ENCODE measurements at places on chromosomes 11 and 22. TPM values are rescaled to one million over a fixed set of nuclear protein-coding genes. Genes with fewer than 3 reads are reported as not detected.

DNA sequence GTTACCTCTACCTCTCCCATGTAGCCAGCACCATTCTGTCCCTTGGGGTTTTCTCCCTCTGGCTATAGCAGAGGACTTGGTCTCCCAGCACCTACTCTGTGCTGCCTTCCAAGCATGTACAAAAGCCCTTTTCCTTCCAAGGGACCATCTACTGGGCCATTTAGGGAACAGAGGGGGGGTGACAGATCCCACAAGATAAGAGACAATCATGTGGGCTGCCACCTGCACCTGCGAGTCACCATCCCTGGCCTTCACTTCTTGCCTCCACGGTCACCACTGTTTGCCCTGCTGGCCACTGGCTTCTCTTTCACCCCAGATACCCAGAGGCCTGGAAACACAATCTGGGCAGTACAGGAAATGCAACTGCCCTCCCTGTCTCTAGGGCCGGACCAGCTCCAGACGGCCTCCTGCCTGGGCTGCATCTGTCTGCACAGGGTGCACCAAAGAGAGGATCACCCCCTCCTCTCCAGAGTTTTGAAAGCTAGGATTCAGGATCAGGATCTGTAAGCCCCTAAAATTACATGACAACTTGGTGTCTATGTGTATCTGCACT is 160.8 kb upstream of the NECTIN1 start:
- no peak overlapping the region for H3K4me3 ChIP-seq
- DNase-seq = no peak
- no peaks in the 10 kb centered on the region for H3K36me3 ChIP-seq

- no peak overlapping the region for H3K27ac ChIP-seq
- H3K36me3 ChIP-seq = no peaks in the 10 kb centered on the region
- no peaks in the 10 kb centered on the region for H3K4me1 ChIP-seq
- no peaks in the 10 kb centered on the region for H3K27me3 ChIP-seq
- H3K4me3 ChIP-seq = no peak overlapping the region
- DNase-seq = no peak
Measured at GRCh38 chr11:105407101-105407500, 202.8 kb upstream of the GRIA4 start.

DNA sequence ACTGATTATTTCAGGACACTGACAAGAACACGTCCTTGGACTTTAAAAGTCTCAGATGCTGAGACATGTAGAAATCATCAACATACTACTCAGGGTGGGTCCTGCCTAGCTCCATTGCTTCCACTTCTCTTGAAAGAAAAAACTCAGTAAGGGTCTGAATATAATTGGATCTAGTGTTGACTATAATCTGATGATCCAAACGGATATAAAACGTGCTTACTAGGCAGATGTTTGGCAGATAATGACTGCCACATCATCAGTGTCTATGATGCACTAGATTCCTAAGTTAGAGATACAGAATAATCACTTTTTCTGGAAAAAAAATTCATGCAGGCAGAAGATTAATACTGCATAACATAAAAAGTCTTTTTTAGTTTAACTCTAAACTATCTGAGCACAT is 21.6 kb downstream of the GUCY1A2 start:
- H3K4me3 ChIP-seq = no peak overlapping the region
- H3K27ac ChIP-seq = no peak overlapping the region
- no peaks in the 10 kb centered on the region for H3K36me3 ChIP-seq
- H3K27me3 ChIP-seq = no peaks in the 10 kb centered on the region

DNA sequence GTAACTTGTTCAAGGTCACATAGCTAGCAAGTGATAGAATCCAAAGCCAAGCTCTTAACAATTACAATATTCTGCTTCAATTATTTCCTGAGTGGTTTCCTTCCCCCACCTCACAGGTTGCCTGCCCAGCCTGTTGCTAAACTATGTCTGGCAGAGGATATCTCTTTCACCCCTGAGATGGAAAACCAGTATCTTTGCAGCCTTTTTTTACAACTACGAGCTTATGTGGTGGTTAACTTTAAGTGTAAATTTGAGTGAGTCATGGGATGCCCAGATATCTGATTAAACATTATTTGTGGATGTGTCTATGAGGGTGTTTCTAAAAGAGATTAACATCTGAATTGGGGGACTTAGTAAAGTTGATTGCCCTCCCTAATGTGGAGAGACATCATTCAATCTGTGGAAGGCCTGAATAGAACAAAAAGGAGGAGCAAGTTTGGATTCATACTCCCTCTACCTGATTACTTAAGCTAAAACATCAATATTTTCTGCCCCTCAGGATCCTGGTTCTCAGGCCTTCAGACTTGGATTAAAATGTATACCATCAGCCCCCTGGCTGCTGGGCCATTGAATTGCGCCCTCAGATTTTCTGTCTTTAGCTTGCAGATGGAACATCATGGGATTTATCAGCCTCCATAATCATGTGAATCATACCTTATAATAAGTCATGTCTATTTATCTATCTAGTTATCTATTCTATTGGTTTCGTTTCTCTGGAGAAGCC is 911.9 kb downstream of the METTL15 start:
- H3K36me3 ChIP-seq = no peaks in the 10 kb centered on the region
- no peaks in the 10 kb centered on the region for H3K4me1 ChIP-seq
- H3K4me3 ChIP-seq = no peak overlapping the region
- no peak for DNase-seq

DNA sequence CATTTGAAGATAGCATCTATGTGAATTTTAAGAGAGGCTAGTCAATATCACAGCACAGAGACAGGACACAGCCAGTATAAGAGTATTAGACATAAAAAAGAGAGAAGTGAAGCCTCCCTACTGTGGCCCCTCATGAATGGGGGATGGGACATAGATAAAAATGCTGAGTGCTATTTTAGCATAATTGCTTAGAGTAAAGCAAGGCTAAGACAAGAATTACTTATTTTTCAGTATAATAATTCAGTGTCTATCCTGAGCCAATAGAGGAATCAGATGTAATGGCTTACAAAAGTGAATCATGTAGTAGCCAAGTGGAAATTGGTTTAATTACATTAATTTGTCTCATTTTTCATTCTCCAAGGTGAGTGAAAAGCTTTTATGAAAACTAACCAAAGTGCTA is 419.5 kb downstream of the NELL1 start:
- no peaks in the 10 kb centered on the region for H3K27me3 ChIP-seq
- no peak for DNase-seq
- no peaks in the 10 kb centered on the region for H3K36me3 ChIP-seq
- no peaks in the 10 kb centered on the region for H3K4me1 ChIP-seq

- no peaks in the 10 kb centered on the region for H3K27me3 ChIP-seq
- H3K27ac ChIP-seq = peak overlapping the region; percentile 63
- peak overlapping the region; percentile 36 for H3K4me3 ChIP-seq
- peaks cover 29% of the 10 kb centered on the region for H3K4me1 ChIP-seq
- no peak for DNase-seq
- peaks cover 3% of the 10 kb centered on the region for H3K36me3 ChIP-seq
Measured at GRCh38 chr22:29617922-29618629, 14.6 kb downstream of the NF2 start.

DNA sequence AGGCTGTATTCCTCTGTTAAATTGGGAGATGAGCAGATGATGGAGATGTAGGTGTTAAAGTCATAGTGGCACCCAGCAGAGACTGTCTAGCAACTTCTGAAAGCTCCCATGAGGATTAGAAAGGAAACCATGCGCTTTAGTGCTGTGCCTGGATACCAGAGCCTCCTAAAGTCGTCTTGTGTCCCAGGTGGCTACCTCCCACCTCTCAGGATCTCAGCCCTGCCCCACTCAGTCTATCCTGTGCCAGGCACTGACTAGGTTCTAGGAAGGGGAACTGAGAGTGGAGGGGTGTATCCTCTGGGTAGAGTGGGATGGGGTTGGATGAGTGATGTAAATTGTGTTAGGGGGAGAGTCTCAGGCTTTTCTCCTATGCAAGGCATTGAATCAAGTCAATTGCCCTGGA is 60.2 kb downstream of the KIAA1671 start:
- peaks cover 14% of the 10 kb centered on the region for H3K27me3 ChIP-seq
- no peak for DNase-seq
- H3K36me3 ChIP-seq = no peaks in the 10 kb centered on the region
- H3K4me3 ChIP-seq = no peak overlapping the region

GRCh38 chr22:24841261-24841660 is 35.2 kb downstream of the SGSM1 start:
- no peaks in the 10 kb centered on the region for H3K36me3 ChIP-seq
- peaks cover 5% of the 10 kb centered on the region for H3K4me1 ChIP-seq
- no peak overlapping the region for H3K4me3 ChIP-seq
- no peak for DNase-seq

- H3K36me3 ChIP-seq = no peaks in the 10 kb centered on the region
- no peaks in the 10 kb centered on the region for H3K27me3 ChIP-seq
- no peaks in the 10 kb centered on the region for H3K4me1 ChIP-seq
- H3K4me3 ChIP-seq = no peak overlapping the region
- H3K27ac ChIP-seq = no peak overlapping the region
Measured at GRCh38 chr22:27603800-27604144, 197.8 kb downstream of the MN1 start.

FXYD6 gene
- not detected for total RNA-seq
